ENCODE measurements at places on chromosomes 16 and 17.
A peak's percentile ranks its signal among the peaks of the same experiment; 100 is the strongest.

GRCh38 chr17:75846692-75847613, 2.7 kb upstream of the UNC13D start:
- DNase-seq, result no peak

GRCh38 chr16:84042879-84043485, 387 bp upstream of the SLC38A8 start:
- no peak for DNase-seq

DNA sequence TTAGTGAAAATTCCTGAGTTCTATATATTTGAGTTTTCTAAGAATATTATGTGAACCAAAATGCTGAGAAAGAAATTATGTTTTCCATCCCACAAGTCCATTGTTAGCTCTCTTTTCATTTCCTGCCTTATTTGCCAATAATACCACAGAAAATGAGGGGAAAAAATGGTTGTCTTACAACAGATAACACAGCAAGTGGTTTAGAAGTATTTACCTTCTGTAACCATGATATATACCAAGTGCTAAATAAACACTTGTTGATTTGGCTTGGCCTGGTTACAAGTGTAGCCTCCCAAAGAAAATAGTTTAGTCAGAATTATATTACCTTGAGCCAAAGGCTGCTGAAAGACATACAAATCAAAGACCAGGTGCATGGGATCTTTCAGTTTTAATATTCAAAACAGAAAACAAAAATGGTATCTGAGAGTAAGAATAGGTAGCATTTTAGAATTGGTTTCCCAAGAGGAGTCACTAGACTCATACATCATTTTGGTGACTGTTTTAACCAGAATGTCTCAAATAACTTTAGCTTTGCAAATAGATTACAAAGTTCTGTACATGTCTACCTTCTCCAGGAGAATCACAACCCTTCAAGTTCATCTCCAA, 439.8 kb upstream of the DYNLRB2 start:
- DNase-seq, result no peak

DNA sequence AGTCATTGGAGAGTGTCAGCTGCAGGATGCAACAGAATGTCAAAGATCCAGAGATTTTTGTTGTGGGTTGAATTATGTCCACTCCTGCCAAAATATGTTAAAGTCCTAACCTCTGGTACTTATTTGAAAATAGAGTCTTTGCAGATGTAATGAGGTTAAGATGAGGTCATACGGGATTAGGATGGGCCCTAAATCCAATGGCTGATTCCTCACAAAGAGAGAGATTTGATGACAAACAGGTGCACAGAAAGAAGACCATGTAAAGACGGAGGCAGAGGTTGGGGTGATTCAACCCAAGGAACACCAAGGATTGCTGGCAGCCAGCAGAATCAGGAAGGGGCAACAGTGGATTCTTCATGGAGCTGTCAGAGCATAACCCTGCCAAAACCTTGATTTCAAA, 34.5 kb upstream of the USP22 start:
- no peak for DNase-seq

GRCh38 chr16:29124828-29125227, 140.0 kb downstream of the LAT start:
- DNase-seq, result no peak

DNA sequence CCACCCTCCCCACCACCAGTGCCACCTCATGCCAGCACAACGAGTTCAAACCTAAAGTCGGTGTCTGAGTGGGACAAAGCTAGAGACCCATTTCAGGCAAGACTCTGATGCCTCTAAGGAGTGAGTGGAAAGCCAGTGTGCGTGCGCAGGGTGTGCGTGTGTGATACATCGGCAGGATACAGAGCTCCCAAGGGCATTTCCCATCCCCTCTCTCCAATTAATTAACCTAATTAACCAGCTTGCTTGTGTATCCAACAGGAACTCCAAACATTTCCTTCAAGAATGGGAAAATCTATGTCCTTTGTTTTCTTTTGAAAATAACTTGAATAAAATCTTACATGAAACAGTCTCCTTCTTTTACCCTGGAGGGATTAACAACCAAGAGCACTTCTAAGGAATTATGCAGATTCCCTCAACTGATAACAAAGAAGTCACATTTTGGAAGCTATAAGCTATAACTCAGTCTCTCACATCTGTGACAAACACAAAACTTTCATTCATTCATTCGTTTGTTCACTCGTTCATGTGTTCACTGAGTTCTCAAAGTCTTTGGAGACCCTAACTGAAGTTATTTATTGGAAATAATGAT, 9.9 kb downstream of the ATPAF2 start:
- DNase-seq, result no peak

DNA sequence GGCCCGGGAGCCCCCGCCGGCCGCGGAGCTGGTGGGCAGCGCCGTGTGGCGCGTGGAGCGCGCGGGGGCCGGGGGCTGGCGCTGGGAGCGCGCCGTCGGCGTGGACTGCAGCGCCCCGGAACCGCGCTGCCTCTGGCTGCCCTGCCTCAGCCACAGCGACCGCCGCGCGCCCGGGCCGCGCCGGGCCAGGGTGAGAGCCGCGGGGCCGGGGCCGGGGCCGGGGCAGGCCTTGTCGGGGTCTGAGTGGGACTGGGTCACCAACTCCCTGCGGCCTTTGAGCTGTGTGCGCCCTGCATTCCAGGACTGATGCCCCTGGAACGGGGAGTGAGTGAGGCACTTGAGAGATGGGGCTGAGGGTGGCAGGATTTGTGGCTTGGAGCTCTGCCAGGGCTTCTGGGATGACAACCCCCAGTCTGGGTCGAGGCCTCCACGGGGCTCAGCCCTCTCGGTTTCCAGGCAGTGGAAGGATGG, 25.7 kb downstream of the ARHGAP23 start:
- DNase-seq, result no peak

DNA sequence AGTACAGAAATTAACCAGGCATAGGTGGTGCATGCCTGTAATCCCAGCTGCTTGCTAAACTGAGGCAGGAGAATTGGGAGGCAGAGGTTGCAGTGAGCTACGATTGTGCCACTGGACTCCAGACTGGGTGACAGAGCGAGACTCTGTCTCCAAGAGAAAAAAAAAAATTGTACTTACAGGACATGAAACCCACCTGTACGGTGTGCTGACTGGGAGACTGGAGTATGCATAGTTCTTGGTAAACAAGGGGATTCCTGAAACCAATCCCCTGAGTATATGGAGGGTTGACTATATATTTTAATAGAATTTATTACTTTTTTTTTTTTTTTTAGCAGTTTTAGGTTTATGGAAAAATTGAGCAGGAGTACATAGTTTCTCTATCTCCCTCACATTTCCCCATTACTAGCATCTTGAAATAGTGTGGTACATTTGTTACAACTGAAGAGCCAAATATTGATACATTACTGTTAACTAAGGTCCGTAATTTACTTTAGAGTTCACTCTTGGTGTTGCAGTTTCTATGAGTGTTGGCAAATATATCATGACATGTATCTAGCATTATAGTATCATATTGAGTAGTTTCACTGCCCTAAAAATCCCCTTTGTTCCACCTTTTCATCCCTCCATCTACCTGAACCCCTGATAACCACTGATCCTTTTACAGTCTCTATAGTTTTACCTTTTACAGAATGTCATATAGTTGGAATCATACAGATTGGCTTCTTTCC, 19.3 kb downstream of the TENT4B start:
- no peak for DNase-seq

DNA sequence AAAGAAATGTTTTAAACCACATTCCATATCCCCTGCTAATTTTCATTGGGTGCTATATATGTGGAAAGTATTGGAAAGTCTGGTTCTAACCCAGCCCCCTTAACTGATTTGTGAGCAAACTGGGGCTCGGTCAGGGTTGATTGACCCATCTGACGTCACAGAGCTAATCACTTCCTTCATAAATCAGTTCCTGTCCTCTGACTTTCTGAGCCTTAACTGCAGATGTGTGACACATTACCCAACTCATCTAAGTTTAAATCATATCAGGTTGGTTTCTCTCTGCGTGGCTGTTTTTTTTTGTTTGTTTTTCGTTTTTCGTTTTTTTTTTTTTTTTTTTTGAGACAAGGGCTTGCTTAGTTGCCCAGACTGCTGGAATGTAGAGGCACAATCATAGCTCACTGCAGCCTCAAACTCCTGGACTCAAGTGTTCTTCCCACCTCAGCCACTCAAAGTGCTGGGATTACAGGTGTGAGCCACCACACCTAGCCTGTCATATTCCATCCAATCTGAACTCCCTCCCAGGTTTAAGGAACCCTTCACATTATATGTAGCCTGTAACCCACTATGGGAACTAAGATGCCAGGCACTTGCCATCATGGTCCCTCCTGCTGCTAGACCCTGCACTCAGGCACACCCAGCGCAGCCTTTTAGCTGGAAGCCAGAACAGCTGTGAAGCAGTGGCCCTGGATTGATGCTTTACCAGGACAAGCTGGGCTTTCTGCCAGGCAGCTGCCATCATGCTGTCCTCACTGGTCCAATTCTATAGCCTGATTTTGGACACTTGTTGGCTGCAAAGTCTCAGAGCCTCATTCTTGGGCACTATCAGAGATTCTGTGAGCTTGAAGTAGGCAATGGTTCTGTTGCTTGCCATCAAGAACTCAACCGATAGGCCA, 6.9 kb upstream of the BPTF start:
- DNase-seq, result no peak

GRCh38 chr16:27597361-27597760, 47.4 kb downstream of the KATNIP start:
- no peak for DNase-seq

DNA sequence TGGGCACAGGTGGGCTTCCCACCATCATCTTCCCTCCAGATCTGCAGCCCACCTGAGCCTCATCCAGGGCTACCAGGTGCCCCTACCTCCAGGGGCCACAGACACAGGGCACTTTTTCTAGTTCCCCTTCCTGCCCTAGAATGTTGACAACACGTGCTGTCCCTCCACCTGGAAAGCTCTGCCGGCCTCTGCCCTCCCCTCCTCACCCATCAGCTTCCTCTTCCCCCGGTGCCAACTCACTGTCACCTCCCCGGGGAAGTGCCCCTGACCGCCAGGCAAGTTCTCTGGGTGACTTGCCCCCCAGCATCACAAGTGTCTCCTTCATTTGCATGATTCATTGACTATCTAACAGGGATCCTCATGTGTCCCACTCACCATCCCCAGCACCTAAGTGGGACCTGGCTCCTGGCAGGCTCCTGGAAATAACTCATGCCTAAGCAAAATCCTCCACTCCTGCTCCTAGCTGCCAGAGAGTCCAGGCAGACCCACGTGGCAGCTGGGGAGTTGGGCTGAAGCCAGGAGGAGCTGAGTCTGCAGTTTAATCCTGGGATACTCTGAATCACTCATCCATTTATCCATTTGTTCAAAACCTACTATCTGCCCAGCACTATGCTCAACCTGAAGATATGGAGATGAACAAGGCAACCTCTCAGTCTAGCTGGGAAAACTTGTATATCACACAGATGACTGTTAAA, 304.4 kb downstream of the FOXL1 start:
- DNase-seq, result no peak

GRCh38 chr17:44307387-44308186, 814 bp upstream of the RUNDC3A start:
- no peak for DNase-seq

- DNase-seq, result peak; percentile 84
These were observed 1.1 kb upstream of the MLLT6 start for GRCh38 chr17:38703742-38704605.

- DNase-seq, result no peak
These were observed 148.2 kb downstream of the IRX5 start for GRCh38 chr16:55078699-55079410.

GRCh38 chr16:84303516-84303915, 8.8 kb downstream of the WFDC1 start:
- DNase-seq, result no peak

- no peak for DNase-seq
These were observed 874 bp downstream of the CMTM3 start for GRCh38 chr16:66605177-66605978.

GRCh38 chr16:58459344-58460218, 40.4 kb upstream of the NDRG4 start:
- DNase-seq, result peak; percentile 57

- no peak for DNase-seq
These were observed 89.3 kb upstream of the PLEKHM1 start for GRCh38 chr17:45579529-45580495.

GRCh38 chr16:60166-60565, 6.5 kb downstream of the SNRNP25 start:
- no peak for DNase-seq

DNA sequence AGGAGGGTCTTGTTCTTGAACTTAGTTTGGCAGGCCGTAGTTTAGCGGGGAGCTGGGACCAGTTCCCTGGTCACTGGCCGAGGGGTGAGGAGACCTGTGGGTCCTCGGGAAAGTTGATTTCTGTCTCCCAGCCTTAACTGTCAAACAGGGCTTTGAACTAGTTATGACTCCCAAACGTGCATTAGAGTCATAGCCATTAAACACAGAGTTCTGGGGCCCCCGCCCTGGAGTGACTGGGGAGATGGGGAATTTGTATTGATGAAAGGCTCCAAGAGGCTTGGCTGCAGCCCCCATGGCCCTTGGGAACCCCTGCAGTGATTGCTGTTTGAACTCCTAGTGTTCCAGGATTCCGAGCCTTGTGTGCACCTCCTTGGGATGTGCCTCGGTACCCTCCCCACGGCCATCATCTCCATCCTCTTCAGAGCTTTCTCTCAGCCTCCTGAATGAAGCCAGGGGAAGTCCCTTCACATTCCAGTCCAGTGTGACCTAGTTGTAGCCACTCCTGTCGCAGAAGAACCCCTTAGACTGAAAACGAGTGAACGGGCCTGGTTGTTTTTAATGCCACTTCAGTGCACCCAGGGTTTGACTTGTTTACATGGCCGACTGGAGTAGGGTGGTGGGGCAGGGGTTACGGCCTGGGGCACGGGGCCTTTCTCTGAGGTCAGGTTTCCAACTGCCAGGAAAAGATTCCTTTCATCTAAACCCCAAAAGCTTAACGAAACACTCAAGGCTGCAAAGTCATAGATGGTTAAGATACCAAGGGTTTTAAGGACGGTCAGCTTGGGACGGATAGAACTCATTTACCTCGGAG, 1.4 kb downstream of the MPRIP start:
- DNase-seq, result no peak

GRCh38 chr16:55101026-55101425, 170.4 kb downstream of the IRX5 start:
- no peak for DNase-seq

- no peak for DNase-seq
These were observed 32.5 kb downstream of the PHKB start for GRCh38 chr16:47493381-47494337.

DNA sequence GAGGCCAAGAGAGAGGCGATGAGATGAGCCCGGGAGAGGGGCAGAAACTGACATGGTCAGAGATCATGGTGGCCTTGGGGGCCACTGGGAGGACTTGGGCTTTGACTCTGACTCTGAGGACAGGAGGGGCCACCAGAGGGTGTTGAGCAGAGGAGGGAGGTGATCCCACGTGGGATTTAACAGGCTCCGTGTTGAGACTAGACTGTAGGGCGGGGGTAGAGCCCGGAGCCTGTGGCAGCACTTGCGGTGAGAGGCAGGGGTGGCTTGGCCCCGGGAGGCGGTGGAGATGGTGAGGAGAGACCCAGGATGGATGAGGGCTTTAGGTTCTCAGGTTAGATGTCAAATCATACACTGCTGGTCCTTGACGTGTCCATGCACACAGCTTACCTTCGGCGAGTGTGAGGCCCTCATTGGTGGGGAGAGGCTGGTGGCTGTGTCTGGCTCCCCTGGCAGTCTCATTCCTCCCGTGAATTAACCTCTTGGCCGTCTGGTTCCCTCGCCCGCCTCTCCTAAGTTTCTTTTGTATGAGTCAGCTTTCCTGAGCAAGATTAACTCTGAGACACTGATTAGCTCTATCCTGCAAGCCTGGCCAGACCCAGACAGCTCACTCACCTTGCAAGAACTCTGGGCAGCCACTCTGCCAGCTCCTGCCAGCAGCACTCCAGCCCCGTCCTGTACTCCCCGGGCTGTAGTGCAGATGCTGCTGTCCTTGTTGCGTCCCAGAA, 39.7 kb downstream of the VPS35L start:
- no peak for DNase-seq

Data from activated T-cell treated with anti-CD3 and anti-CD28 coated beads for 24 hours (primary cell).